ENCODE measurements at places on chromosomes 4 and X.

GRCh38 chr4:53066155-53066554 lies 204.0 kb downstream of the RASL11B start:
- no peak for DNase-seq

- DNase-seq: no peak
Measured at GRCh38 chr4:95409127-95409526, 139.6 kb downstream of the UNC5C start.

GRCh38 chr4:70722199-70722791 lies 531 bp downstream of the RUFY3 start:
- DNase-seq: peak; percentile 63

GRCh38 chr4:148068065-148068911 lies 336.4 kb downstream of the ARHGAP10 start:
- DNase-seq: no peak

- peak; percentile 32 for DNase-seq
Measured at GRCh38 chr4:78644744-78645330, 93.3 kb downstream of the ANXA3 start.

GRCh38 chr4:98430708-98431403 lies 169.7 kb downstream of the RAP1GDS1 start:
- DNase-seq: no peak

DNA sequence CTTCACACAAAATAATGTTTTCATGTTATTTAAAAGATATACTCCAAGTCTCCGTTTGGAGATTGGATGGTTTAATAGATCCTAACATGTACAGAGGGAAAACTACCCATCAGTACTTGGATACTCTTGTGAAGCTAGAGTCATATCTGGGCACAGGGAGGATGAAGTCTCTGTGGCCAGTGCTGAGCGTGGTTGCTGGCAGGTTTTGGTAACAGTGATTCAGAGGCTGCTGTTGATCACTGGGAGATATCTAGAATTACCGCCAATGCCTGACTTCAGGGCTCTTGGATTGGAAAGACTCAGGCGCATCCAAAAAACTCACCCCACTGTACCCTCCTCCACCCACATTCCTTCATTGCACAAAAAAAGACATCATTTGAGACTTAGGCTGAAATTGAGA lies 107.2 kb upstream of the PGRMC2 start:
- DNase-seq: no peak

GRCh38 chr4:159291176-159291575 lies 188.3 kb downstream of the RAPGEF2 start:
- DNase-seq: no peak

- DNase-seq: no peak
Measured at GRCh38 chrX:10667143-10667542, 46.8 kb upstream of the MID1 start.

DNA sequence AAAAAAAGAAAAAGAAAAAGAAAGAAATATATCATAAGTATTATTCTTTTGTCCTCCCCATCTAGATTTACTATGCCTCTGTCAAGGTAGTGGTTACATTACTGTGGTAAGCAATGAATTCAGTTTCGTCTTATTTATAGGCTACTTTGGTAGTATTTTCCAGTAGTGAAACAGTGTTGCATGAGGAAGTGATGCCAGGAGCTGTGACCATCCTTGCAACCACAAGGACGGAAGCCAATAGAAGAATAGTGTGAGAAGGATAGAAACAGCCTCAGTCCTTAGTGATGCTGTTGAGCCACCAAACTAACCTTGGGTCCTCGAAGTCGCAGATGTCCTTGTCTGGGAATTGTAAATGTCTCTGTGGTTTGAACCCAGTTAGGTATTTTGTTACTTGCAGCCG lies 328.5 kb downstream of the PPP3CA start:
- no peak for DNase-seq

DNA sequence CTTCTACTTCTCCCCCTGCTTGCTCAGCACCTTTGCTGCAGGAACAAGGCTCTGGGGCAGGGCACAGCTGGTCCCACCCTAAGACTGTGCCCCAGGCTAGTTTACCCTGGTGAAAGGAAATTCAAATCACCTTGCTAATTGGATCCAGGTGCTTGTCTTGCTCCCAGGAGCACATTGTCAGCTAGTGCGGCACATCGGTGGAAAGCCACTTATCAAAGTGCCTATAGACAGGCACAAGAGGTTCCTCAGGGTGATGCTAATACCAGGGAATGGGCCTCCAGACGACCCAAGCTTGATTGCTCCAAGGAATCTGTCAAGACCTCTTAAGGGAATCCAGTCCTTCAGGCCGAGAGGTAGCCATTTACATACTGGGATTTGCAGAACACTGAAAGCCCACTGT lies 64.5 kb upstream of the PRPS1 start:
- DNase-seq: no peak

GRCh38 chrX:41382714-41383645 lies 49.0 kb downstream of the DDX3X start:
- no peak for DNase-seq

DNA sequence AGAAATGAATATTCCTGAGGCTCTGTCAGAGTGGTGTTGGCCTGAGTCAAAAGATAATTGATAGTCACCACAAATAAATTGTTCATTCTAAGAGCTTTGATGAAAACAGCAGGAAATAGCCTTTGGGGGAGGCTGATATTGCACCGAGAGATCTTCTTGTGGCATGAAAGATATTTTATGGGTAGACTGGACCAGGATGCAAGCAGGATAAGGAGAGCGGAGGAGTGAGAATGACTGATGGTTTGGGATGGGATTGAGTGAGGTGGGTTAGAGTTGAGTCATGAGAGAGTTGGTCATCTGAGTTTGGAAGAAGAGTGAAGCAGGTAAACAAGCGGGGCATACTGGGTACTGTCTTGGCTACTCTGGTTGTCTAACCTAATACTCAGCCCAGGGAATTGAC lies 88.7 kb downstream of the REPS2 start:
- no peak for DNase-seq

- DNase-seq: no peak
Measured at GRCh38 chr4:139299536-139299935, 1.8 kb upstream of the NAA15 start.

DNA sequence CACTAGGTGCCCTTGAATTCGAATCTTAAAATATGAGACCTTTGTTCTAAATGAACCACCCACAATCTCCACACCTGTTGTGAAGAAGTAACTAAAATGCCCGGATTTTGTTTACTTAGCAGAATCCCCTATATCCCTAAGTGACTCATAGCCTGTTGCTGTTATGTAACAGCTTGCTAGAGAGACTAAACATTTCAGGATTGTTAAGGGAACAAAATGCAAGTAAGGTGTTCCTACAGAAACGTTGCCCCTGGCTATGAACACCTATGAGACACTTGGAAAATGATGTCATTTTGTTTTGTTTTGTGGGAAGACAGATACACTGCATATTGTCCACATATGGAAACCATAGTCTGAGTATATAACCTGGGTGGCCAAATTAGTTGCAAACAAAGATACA lies 24.2 kb upstream of the MXRA5 start:
- no peak for DNase-seq

- no peak for DNase-seq
Measured at GRCh38 chrX:148573119-148573518, 72.7 kb downstream of the AFF2 start.

GRCh38 chr4:148790691-148791090 lies 348.5 kb upstream of the NR3C2 start:
- DNase-seq: no peak

GRCh38 chr4:182246401-182247205 lies 3.4 kb downstream of the TENM3 start:
- no peak for DNase-seq

DNA sequence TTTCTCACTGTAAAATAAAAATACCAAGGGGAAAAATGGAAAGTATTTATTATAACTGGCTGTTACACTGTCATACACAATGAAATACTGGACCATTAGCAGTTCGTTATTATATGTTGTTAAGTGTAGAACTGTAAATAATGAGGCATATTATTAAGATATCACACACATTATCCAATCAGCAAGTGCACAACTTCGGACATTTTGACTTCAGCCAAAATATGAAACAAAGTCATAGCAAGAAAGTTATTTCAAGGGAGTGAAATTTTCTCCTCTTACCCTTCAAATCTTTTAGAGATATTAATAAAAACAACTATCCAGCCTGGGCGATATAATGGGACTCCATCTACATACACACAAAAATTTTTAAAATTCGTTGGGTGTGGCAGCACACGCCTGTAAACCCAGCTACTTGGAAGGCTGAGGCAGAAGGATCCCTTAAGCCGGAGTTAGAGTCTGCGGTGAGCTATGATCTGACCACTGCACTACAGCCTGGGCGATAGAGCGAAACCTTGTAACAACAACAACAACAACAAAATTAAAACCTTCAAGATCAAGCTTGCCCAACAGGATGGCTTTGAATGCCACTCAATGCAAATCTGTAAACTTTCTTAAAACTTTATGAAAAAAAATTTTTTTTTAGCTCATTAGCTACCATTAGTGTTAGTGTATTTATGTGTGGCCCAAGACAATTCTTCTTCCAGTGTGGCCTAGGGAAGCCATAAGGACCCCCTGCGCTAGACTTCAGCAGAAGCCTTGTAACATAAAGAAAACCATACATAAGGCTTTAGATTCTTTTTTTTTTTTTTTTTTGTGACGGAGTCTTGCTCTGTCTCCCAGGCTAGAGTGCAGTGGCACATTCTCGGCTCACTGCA lies 1.3 kb upstream of the CISD2 start:
- DNase-seq: no peak

- DNase-seq: peak; percentile 13
Measured at GRCh38 chr4:173990126-173990868, 293.2 kb downstream of the FBXO8 start.

GRCh38 chrX:2697306-2697705 lies 6.2 kb downstream of the CD99 start:
- DNase-seq: no peak

- DNase-seq: no peak
Measured at GRCh38 chr4:155450676-155451075, 73.9 kb upstream of the MAP9 start.

DNA sequence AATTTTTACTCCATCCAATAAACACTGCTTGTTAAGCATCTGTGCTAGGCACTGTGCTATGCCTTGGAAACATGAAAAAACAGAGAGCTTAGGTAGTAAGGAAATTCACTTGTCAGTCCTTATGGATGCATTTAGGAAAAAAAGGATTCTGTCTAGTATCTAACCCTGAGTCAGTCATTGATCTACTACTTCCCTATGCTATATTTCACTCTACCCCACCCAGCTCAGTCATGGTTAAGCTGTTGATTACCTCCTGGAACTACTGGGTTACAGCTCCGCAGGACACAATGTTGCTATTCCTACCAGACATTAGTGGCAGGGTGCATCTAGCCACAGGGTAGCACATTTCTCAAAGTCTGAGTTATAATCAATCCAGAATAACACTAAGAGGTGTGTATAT lies 2.9 kb upstream of the USP53 start:
- DNase-seq: no peak

DNA sequence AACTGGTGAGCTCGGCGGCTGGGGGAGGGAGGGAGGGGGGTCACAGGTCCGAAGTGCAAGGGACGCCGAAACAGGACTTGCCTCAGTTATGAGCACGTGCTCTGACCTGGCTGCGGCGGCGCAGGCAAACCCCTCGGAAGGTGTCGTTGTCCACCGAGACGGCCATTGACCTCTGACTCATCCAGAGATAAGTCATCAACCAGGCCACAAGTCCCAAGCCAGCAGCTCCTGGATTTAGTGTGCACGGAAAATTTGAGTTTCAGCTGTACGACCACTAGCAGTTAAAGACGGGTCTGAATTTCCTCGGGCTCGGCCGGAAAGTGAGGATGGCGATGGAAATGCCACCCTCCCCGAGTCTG lies 674 bp downstream of the SH3D19 start:
- peak; percentile 57 for DNase-seq

GRCh38 chrX:40415675-40416074 lies 165.1 kb upstream of the ATP6AP2 start:
- DNase-seq: no peak

GRCh38 chr4:16386711-16387320 lies 160.5 kb upstream of the TAPT1 start:
- no peak for DNase-seq

GRCh38 chr4:129046055-129046959 lies 47.0 kb downstream of the SCLT1 start:
- DNase-seq: no peak

DNA sequence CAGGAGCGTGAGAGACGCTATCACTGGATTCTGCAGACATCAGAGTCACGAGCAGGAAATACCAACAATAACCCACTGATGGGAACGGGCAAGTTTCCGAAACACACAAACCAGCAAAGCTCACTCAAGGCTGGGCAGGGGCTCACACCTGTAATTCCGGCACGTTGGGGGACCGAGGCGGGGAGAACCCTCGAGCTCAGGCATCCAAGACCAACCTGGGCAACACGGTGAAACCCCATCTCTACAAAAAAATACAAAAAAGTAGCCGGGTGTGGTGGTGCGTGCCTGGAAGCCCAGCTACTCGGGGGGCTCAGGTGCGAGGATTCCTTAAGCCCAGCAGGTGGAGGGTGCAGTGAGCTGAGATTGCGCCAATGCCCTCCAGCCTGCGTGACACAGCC lies 17.2 kb upstream of the GTPBP6 start:
- no peak for DNase-seq

- no peak for DNase-seq
Measured at GRCh38 chr4:5020341-5020740, 1.1 kb upstream of the CYTL1 start.

GRCh38 chr4:153447175-153447905 lies 18.8 kb upstream of the TMEM131L start:
- no peak for DNase-seq

DNA sequence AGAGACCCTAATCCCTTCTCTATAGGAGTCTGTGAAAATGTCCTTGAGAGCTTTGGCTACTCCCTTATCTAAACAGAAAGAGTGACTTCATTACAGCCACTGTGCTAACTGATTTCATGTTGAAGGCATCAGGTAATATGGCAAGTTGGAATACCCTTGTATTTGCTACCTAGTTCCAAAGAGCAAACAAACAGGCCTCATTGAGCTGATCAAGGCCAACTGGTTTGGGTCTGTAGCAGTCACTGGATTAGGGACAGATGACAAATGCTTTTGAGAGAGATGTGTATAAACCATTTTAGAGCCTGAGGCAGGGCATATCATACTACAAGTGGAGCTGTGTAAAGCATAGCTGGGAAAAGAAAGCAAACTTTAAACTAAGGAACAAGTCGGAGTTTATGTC lies 22.9 kb upstream of the PDLIM5 start:
- no peak for DNase-seq

DNA sequence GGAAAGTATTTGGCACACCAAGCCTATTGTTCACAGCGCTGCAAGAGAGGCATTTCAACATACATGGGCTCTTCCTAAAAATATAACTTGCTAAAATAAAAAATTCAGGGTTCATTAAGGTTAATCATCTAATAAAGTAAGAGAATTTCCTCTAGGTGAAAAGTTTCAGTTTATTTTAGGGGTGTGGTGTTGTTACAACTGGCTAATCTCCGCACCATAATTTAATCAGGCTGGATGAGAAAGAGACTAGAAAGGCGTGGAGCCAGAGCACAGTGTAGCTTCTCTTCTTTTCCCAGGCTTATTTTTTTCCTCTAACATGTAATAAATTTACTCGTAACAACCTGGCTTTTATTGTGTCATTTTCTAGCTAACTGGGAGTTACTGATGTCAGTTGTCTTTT lies 47.9 kb downstream of the FHL1 start:
- no peak for DNase-seq

- DNase-seq: no peak
Measured at GRCh38 chrX:63387411-63387810, 36.3 kb upstream of the SPIN4 start.
